ENCODE measurements at places on chromosomes 6 and 20.

- peaks cover 14% of the 10 kb centered on the region for H3K4me1 ChIP-seq
- H3K27me3 ChIP-seq: no peaks in the 10 kb centered on the region
- no peak overlapping the region for H3K4me3 ChIP-seq
These were observed 82.7 kb downstream of the JAG1 start for GRCh38 chr20:10590950-10591671.

DNA sequence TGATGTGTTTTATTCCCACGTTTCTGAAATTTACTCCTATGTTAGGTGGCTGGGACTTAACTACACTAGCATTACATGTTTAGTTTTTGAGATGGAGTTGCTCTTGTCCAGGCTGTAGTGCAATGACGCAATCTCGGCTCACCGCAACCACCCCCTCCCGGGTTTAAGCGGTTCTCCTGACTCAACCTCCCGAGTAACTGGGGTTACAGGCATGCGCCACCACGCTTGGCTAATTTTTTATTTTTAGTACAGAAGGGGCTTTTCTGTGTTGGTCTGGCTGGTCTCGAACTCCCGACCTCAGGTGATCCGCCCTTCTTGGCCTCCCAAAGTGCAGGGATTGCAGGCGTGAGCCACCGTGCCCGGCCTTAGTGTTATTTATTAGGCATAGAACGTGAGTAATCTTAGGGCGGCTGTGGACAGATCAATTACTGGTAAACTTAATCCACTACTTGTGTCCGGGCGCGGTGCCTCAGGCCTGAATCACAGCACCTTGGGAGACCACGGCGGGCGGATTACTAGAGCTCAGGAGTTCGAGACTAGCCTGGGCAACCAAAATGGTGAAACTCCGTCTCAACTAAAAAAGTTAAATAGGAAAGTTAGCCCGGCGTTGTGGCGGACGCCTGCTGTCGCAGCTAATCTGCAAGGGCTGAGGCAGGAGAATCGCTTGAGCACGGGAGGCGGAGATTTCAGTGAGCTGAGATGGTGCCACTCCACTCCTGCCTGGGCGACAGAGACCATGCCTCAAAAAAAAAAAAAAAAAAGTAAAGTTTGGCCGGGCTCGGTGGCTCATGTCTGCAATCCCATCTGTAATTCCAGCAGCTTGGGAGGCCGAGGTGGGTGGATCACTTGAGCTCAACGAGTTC is 123.7 kb upstream of the BTN3A2 start:
- H3K4me3 ChIP-seq: peak overlapping the region; percentile 53
- peak; percentile 87 for DNase-seq
- no peaks in the 10 kb centered on the region for H3K27me3 ChIP-seq
- H3K4me1 ChIP-seq: no peaks in the 10 kb centered on the region
- H3K27ac ChIP-seq: peak overlapping the region; percentile 89
- H3K36me3 ChIP-seq: no peaks in the 10 kb centered on the region

GRCh38 chr6:159913375-159913774 is 22.6 kb downstream of the MAS1 start:
- no peak overlapping the region for H3K4me3 ChIP-seq
- no peaks in the 10 kb centered on the region for H3K36me3 ChIP-seq
- no peak for DNase-seq

- H3K27ac ChIP-seq: no peak overlapping the region
- H3K27me3 ChIP-seq: no peaks in the 10 kb centered on the region
- DNase-seq: no peak
These were observed 262.4 kb upstream of the MARCKS start for GRCh38 chr6:113594726-113595125.

GRCh38 chr6:7218406-7218988 is 94.5 kb downstream of the SSR1 start:
- H3K27me3 ChIP-seq: no peaks in the 10 kb centered on the region
- H3K4me3 ChIP-seq: no peak overlapping the region
- peaks cover 24% of the 10 kb centered on the region for H3K4me1 ChIP-seq
- H3K27ac ChIP-seq: no peak overlapping the region
- H3K36me3 ChIP-seq: peaks cover 35% of the 10 kb centered on the region

DNA sequence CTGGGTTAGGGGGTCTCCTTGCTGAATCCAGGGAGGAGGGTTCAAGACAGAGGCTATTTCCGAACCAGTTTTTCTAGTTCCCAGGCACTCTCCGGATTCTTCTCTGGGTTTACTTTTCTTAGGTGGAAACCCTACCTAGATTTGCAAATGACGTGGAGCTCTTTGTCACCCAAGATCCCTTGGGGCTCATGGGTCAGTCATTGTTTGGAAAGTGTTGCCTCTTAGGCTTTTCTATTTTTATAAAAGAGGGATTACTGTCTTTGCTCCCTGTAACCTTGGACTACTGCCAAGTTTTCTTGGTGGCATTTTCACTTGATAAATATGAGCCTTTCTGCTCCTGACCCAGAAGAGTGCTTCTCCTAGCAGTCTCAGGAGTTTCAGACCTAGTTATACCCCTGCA is 33.6 kb downstream of the FAM209B start:
- peaks cover 4% of the 10 kb centered on the region for H3K27me3 ChIP-seq
- no peaks in the 10 kb centered on the region for H3K4me1 ChIP-seq
- DNase-seq: no peak
- no peak overlapping the region for H3K27ac ChIP-seq
- H3K36me3 ChIP-seq: no peaks in the 10 kb centered on the region

All from IMR-90 (cell line).